ENCODE measurements at places on chromosomes 6 and 20. TPM values are rescaled to one million over a fixed set of nuclear protein-coding genes. Genes with fewer than 3 reads are reported as not detected.

DNA sequence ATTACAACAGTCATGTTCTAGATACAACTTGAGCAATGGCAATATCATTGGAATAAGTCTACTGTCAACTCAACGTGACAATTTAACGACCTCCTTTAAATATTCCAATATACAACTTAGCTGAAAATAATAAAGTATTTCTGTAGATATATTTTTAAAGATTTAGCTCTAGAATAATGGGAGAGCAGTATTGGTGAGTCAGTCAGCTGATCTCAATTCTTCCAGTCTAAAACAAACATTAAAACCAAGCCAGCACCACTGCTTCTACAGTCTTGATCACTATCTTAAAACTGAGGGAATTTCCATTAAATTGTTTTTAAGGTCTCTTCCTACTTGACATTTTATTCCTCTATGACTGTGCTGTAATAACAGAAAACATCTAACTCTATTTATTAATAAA lies 38.2 kb downstream of the NOL7 start:
- peak; percentile 49 for DNase-seq

CAPN11 gene
- not detected for total RNA-seq

DNA sequence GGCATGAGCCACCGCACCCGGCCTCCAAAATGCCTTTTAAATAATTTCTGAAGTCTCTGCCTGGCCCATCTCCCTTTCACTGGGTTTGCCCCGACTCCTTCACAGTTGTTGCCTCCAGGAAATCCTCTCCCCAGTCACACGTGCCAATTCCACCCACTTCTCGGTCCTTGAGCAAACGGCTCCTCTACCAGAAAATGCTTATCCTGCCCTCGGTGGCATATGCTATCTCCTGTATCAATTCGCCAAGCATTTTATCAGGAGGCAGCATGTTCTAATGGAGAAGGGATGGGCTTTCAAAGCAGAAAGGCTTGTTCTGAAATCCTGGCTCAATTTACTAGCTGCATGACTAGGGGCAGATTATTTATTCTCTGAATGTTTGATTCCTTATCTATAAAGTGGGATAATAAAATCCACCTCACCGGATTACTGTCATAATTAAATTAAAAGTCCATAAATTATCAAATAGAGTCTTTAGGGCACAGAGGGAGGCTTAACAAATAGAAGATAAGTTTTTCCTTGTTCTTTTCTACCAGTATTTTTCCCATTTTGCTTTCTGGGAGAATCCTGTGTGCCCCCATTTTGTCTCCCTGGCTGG lies 66.3 kb downstream of the PPP1R3G start:
- no peak for DNase-seq

CST4 gene
- total RNA-seq: not detected

- no peak for DNase-seq
Observed at GRCh38 chr20:57059055-57059596, 207.3 kb downstream of the BMP7 start.

DNA sequence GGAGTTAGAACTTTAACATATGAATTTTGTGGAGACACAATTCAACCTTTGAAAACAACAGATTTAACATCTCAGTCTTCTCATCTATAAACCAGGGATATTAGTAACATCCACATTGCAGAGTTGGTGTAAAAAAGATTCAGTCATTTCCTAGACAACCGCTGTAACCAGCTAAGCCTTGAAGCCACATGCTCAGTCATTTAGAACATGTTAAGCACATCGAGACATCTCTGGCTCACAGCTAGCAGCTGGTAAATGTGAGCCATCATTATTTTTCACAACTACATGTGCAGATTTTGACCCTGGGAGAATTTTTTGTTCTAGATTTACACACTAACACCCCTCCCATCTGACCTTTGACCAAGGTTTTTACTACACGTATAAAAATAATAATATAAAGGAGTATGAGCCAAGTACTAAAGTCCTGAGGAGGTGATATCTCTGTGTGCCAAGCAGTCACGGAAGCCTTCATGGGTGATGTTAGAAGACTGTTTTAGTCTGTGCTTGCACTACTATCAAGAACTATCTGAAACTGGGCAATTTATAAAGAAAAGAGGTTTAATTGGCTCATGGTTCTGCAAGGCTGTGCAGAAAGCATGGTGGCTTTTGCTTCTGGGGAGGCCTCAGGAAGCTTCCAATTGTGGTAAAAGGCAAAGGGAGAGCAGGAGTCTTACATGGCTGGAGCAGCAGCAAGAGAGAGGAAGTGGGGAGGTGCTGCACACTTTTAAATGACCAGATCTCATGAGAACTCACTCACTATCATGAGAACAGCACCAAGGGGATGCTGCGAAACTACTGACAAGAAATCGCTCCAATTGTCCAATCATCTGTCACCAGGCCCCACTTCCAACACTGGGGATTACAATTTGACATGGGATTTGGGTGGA lies 48.7 kb upstream of the IL20RA start:
- DNase-seq: no peak

DNA sequence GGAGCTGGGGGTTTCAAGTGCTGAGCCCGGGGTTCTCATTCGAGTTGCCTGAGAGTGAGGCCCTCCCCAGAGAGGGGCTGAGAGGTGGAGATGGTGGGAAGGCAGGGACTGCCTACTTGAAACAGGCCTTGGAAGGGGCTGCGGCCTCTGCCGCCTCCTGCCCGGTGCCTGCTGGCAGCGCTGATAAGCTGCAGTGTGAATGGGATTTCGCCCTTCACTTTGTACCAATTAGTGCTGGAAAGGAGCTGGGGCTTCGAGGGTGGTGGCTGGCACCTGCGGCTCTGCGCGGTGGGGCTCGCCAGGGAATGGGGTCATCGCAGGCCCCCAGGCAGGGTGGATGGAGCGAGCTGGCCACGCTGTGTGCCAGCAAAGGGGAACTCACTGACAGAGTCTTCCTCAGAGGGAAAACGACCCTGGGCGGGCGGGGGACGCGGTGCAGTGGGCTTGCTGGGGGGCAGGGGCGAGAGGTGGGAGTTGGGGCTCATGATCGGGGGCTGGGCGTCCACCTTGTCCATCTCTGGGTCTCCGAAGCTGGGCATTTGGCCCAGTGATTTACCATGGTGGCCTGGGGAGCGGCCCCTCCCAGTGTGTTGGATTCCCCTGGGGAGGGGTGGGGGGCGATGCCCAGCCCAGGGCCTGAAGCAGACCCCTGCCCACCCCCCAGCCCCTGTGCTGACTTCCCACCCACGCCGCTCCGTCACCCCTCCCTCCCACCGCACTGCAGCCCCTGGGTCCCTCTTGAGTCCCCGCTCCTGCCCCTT lies 22.9 kb downstream of the COL20A1 start:
- DNase-seq: no peak

- no peak for DNase-seq
Observed at GRCh38 chr6:166563200-166563599, 23.3 kb downstream of the RAMACL start.

DNA sequence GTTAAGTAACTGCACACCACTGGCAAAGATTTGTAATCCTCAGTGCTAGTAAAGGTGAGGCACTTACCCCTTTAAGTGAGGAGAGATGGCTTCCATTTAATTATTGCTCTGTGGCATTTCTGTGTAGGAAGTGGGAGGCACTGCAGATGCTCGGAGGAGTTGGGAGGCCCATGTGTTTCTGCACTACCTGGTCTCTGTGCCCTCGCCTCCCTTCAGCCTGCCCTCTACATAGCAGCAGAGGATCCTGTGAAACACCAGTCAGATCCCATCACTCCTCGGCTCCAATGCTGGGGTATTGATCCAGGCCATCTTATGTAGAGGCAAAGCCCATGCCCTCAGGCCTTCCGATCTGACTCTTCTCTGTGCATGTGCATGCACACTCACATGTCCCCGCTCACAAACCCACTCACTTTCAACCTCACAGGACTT lies 67.0 kb downstream of the SLX4IP start:
- no peak for DNase-seq

- DNase-seq: no peak
Observed at GRCh38 chr6:6508643-6509042, 79.9 kb upstream of the LY86 start.

DNA sequence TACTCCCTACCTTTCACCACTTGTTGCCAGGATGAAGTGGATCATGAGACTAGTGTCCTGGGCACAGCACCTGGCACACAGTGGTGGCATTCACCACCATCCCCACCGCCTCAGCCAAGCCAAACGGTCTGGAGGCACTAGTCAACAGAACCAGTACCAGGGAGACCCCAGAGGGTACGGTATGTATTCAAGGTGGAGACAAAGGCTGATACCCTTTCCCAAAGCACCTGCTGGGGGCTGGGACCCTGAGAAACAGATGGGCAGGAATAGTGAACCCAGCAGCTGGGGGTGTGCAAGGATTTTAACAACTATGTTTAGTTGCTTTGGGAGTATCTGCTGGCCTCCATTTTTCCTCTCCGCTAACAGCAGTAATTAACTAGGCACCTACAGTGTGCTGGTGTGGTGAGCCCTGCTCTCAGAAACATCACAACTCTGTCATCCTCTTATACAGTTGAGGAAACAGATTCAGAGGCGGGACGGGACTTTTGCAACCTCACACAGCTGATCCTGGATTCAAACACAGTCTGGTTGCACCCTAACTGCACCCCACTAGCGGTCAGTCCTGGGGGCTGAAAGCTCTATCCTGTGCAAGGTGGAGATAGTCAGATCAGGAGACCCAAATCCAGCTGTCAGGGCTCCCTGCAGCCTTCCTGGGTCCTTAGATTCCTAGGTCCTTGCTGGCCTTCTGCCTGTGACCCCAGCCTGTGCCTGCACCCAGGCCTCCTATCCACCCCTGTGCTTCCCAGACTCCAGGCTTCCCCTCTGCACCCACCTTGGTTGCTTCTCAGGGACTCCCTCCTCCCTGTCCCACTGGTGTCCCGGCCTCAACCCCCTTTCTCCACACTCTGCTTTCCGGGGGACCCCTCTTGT lies 1.2 kb downstream of the SNTA1 start:
- no peak for DNase-seq

GRCh38 chr20:53570446-53571276 lies 23.0 kb downstream of the ZNF217 start:
- no peak for DNase-seq

FAXC gene
- total RNA-seq: 3.5 TPM

- DNase-seq: peak; percentile 78
Observed at GRCh38 chr6:145688493-145688905, 46.8 kb downstream of the EPM2A start.

DNA sequence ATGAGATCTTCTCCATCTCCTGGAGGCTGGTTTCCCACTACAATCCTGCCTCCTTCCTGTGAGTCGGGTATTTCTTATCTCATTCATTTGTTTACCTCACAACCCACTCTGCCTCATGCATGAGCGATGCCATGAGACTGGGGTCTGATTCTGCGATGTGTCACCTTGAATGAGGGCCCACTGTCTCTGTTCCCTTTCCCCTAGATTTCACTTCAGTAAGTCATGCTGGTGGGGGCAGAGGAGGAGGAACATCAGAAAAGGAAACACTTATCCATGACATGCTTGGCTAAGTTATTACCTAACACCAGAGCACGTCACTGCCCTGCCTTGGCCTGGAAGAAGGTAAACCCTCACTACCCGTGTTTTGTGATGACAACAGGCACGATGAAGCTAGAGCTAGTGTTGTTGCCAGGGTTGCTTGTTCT lies 337.4 kb upstream of the PRDM1 start:
- peak; percentile 61 for DNase-seq

FAM209B gene
- total RNA-seq: not detected

GRM1 gene
- total RNA-seq: 0.02 TPM

DNA sequence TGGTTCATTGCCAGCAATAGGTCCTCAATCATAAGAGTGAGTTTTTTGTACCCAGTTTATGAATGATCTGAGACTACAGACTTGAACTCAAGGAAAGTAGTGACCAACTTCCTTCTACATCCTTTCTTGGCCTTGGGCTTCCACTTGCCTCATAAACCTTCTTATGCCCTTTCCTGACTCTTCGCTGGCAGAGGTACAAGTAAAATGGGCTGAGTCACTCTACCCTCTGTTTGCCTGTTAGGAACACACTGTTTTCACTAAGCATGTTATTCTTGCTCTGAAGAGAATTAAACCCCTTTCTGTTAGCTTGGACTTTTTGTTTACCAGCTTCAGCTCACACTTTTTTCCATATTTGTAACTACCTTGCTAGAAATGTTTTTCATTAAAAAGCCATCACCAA lies 74.4 kb downstream of the PKHD1 start:
- DNase-seq: peak; percentile 60

DNA sequence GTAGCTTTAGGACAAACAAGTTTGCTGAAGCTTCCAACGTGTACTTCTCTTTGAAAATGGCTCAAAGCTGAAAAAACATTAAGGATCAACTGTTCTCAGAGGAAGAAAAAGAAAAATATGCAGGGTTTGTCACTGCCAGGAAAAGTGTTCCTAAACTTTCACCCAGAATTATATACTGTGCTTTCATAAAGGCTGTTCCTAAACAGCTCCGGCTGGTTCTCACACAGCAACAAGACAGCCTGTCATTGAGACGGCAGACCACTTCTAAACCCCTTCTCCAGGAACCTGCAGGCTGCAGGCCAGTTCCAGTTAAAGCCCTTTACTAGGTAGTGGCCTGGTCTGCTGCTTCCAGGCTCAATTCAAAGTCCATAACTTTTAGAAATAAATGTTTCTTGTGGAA lies 97.4 kb upstream of the SOX4 start:
- no peak for DNase-seq

GRCh38 chr20:61373956-61374545 lies 122.0 kb downstream of the CDH4 start:
- no peak for DNase-seq

All from M059J (cell line).